ENCODE measurements at places on chromosomes 11 and 22. TPM values are rescaled to one million over a fixed set of nuclear protein-coding genes. Genes with fewer than 3 reads are reported as not detected.
A peak's percentile ranks its signal among the peaks of the same experiment; 100 is the strongest.

- peaks cover 9% of the 10 kb centered on the region for H3K4me1 ChIP-seq
- H3K27ac ChIP-seq: no peak overlapping the region
- H3K27me3 ChIP-seq: peaks cover 2% of the 10 kb centered on the region
- DNase-seq: no peak
Observed at GRCh38 chr22:30169002-30169401, 77.6 kb downstream of the LIF start.

DNA sequence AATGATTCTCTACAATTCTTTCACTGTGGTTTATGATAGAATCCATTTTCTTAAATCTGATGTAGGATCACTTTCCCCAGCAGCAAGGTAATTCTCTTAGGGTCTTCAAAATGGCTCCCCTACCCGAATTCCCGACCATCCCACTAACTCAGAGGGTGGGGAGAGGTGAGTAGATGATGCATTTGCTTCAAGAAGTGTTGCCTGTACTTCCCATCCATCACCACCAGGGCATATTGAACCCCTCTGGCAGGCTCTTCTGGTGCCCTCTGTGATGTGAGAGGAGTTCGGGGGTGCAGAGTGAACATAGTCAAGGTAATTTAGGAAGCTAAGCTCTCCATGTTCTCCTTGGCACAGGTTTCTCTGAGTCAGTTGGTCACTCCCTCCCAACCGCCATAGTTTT is 52.3 kb downstream of the ZNRF3 start:
- H3K4me3 ChIP-seq: no peak overlapping the region
- H3K27me3 ChIP-seq: peaks cover 33% of the 10 kb centered on the region
- H3K4me1 ChIP-seq: no peaks in the 10 kb centered on the region
- H3K27ac ChIP-seq: no peak overlapping the region

The CAPN1 gene
- 111 TPM for total RNA-seq

- no peak overlapping the region for H3K27ac ChIP-seq
- no peaks in the 10 kb centered on the region for H3K4me1 ChIP-seq
- H3K27me3 ChIP-seq: no peaks in the 10 kb centered on the region
- no peak overlapping the region for H3K4me3 ChIP-seq
Observed at GRCh38 chr11:24295360-24295759, 201.5 kb upstream of the LUZP2 start.

The HBD gene
- total RNA-seq: not detected

The SMTNL1 gene
- total RNA-seq: not detected

DNA sequence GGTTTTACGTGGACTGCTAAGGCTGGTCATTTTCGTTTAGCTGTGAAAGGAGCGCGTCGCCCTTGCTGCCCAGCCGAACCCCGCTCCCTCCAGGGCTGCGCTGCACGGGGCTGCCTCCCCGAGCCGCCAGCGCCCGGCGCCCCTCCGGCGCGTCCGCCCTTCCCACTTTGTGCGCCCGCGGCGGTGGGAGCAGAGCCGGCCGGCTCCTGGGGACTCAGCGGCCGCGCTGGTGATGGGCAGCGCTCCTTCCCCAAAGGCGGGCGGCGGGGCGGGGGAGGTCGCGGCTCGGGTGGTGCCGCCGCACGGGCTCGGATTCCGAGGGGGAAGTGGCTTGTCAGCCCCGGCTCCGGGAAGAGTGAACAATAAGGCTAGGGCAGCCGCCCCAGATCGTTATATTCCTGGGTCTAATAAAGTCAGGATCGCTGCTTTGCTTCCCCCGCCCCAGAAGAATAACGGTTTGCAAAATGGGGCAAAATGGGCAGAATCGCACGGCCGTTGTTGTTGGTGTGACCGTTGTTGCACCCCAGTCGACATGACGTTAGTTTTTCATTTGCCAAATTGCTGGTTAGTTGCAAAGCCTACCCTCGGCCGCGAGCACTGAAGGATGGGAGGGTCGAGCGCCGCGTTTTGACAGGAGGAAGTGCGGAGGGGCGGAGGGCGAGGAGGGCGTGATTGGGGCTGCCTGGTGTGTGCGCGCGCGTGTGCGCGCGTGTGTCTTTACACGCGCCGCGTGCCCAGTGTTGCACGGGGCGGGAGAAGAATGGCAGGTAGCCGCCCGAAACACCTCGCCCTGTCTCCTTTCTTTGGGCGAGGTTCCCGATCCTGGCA is 745 bp downstream of the NCAM1 start:
- H3K27me3 ChIP-seq: peaks cover 54% of the 10 kb centered on the region
- H3K4me1 ChIP-seq: peaks cover 13% of the 10 kb centered on the region
- peak; percentile 14 for DNase-seq
- no peak overlapping the region for H3K27ac ChIP-seq
- no peaks in the 10 kb centered on the region for H3K36me3 ChIP-seq

DNA sequence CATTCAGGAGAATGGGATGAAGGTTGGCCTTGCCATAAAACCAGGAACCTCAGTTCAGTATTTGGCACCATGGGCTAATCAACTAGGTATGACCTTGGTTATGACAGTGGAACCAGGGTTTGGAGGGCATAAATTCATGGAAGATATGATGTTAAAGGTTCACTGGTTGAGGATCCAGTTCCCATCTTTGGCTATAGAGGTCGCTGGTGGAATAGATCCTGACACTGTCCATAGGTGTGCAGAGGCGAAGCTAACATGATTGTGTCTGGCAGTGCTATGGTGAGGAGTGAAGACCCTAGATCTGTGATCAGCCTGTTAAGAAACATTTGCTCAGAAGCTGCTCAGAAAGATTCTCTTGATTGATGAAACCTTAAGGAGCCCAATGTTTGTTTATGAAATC is 5.7 kb downstream of the NF2 start:
- H3K4me3 ChIP-seq: no peak overlapping the region
- DNase-seq: no peak
- no peaks in the 10 kb centered on the region for H3K36me3 ChIP-seq

The DRICH1 gene
- 0.36 TPM for total RNA-seq

The KCNQ1OT1 gene
- 0.19 TPM for total RNA-seq

The PRG3 gene
- total RNA-seq: not detected

The SMC1B gene
- 1.1 TPM for total RNA-seq

The XPNPEP3 gene
- 20.1 TPM for total RNA-seq

DNA sequence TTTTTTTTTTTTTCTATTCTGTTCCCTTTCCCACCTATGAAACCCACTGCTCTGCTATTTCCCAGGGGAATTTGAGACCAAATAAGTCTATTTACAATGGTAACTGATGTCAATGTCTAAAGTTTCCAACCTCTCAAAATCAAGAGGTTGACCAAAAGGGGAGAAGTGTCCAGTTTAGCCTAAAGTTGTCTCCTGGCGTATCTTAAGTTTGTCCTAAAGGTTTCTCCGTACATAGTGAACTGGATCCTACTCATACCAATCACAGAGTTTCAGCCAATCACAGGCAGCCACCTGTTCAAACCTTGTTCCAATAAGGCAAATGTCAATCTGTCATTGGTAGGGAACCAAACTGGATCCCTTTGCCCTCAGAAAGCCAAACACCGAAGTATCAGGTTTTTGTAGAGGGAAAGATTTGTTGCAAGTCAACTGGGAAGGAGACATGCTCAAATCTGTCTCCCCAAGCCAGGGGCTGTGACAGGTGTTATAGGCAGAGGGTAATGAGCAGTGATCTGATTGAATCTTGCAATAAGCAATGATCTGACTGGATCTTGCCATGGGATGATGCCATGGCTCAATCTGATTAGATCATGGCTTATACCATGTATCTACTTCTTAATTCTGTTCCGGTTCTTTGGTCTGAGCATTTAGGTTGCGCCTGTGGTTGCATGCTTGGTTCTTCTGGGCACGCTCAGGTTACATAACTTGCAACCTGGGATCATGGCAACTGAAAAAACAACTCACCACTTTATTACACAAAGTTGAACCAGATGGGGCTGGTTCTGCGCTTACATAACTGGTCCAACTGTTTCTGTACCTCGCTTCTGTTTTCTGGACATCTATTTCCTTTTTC is 1.1 kb upstream of the VPS37C start:
- peaks cover 2% of the 10 kb centered on the region for H3K27me3 ChIP-seq
- peak overlapping the region; percentile 94 for H3K27ac ChIP-seq
- peak overlapping the region; percentile 85 for H3K4me3 ChIP-seq
- H3K4me1 ChIP-seq: peaks cover 55% of the 10 kb centered on the region
- DNase-seq: peak; percentile 56

DNA sequence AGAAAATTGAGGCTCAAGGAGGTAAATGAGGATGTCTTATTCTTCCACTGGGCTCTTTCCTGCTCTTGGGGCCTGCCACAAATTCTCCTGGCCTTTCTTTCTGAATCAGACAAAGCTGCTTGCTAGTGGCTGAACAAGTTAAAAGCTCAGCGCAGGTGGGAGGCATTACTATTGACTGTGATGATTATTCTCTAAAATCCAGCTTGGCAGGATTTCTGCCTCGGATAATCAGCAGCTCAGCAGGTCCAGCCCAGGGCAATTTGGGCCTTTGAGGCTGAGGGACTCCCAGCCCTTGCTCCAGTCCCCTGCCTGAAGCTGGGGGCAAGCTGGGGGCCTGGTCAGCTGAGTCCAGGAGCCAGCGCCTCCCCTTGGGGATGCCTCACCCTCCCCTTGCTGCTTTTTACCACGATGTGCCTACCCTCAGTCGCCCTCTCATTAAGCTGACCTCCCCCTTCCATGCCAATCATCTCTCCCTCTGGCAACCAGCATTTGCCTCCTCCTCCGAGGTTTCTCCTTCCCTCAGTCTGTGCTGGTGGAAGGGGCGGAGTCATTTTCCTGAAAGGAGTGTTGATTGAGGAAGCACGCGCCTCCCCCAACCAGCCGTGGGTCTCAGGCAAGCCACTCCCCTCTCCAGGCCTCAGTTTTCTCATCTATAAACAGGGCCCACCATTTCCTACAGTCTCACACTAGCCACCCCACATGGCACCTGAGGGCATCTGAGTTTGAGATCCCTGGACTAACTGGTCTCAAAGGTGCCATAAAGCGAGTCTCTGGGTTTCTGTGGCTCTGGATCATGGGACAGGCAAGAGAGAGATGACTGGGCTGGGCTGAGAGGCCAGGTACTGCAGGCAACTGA is 60.6 kb upstream of the PRDM11 start:
- H3K36me3 ChIP-seq: peaks cover 4% of the 10 kb centered on the region
- H3K27me3 ChIP-seq: no peaks in the 10 kb centered on the region
- no peak for DNase-seq
- H3K4me1 ChIP-seq: peaks cover 15% of the 10 kb centered on the region
- no peak overlapping the region for H3K4me3 ChIP-seq
- H3K27ac ChIP-seq: no peak overlapping the region

The UBQLNL gene
- total RNA-seq: not detected

GRCh38 chr22:43036282-43036829 is 21.4 kb upstream of the PACSIN2 start:
- H3K27me3 ChIP-seq: no peaks in the 10 kb centered on the region
- H3K27ac ChIP-seq: no peak overlapping the region
- DNase-seq: no peak
- no peak overlapping the region for H3K4me3 ChIP-seq

DNA sequence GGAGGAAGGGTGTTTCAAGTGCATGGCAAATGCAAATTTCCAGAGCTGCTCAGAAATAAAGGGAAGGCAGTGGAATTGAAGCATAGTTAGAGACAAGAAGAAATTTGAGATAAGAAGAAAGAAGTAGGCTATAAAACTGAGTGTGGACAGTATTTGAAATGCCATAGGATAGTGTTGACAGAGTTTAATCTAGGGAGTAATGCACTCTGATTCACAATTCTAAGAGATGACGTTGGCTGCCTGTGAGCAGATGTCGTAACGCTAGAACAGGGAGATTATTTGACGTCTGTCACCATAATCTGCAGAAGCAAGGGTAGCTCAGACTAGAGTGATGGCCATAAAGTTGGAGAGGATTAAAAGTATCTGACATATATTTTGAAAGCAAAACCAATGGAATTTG is 389.9 kb upstream of the KIRREL3 start:
- DNase-seq: no peak
- H3K36me3 ChIP-seq: no peaks in the 10 kb centered on the region
- no peak overlapping the region for H3K27ac ChIP-seq
- H3K4me3 ChIP-seq: no peak overlapping the region
- no peaks in the 10 kb centered on the region for H3K27me3 ChIP-seq

The ADM gene
- 3.5 TPM for total RNA-seq

GRCh38 chr22:46350121-46350520 is 14.6 kb downstream of the TRMU start:
- DNase-seq: no peak
- no peaks in the 10 kb centered on the region for H3K27me3 ChIP-seq
- H3K4me3 ChIP-seq: no peak overlapping the region
- H3K4me1 ChIP-seq: no peaks in the 10 kb centered on the region
- H3K36me3 ChIP-seq: peaks cover 53% of the 10 kb centered on the region

GRCh38 chr11:77346906-77347603 is 45.6 kb upstream of the GDPD4 start:
- H3K27me3 ChIP-seq: no peaks in the 10 kb centered on the region
- H3K36me3 ChIP-seq: peaks cover 3% of the 10 kb centered on the region
- H3K4me3 ChIP-seq: no peak overlapping the region
- no peaks in the 10 kb centered on the region for H3K4me1 ChIP-seq
- no peak overlapping the region for H3K27ac ChIP-seq
- no peak for DNase-seq

DNA sequence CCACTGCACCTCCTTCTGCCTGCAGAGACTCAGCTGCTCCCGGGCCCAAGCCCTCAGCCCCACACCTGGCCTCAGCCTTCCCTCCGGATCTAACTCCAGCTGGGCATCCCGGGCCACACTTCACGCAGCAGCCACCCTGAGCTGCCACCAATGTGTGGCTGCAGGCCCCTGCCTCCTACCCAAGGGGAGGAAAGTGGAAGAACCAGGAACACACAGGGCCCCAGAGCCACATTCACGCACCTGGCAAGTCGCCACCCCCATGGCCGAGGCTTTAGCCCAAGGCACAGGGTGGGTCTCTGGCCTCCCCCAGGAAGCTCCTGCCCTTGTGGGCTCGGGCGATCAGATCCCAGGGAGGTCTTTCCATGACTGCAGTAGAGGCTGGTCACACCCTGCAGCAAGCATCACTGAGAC is 345.6 kb downstream of the CTTN start:
- no peaks in the 10 kb centered on the region for H3K36me3 ChIP-seq
- H3K4me1 ChIP-seq: no peaks in the 10 kb centered on the region
- no peak for DNase-seq
- peaks cover 12% of the 10 kb centered on the region for H3K27me3 ChIP-seq
- H3K4me3 ChIP-seq: no peak overlapping the region
- no peak overlapping the region for H3K27ac ChIP-seq

DNA sequence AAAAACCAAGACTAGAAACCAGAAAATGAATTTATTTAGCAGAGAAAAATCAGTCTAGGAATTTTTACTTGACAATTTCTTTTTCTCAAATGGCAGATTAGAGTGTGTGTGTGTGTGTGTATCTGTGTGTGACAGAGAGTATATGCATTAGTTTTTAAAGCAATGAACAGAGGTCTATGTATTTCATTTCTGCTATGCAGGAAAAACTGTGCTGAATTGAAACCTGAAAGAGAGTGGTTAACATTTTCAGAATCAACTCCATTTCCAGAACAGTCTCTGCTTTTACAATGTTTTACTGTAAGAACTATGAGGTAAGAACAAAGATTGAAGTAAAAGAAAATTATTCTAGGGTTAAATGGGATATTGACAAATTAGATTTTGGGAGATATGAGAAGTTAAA is 114.8 kb downstream of the GRM5 start:
- no peaks in the 10 kb centered on the region for H3K27me3 ChIP-seq
- no peaks in the 10 kb centered on the region for H3K4me1 ChIP-seq
- H3K36me3 ChIP-seq: no peaks in the 10 kb centered on the region
- no peak for DNase-seq
- H3K4me3 ChIP-seq: no peak overlapping the region
- no peak overlapping the region for H3K27ac ChIP-seq

The MS4A18 gene
- total RNA-seq: not detected

The TBX10 gene
- not detected for total RNA-seq

All from activated CD4-positive, alpha-beta memory T cell treated with anti-CD3 and anti-CD28 coated beads for 36 hours (primary cell).